Smooth muscle cell of trachea (primary cell): ENCODE measurements at places on chromosomes 16 and 17. TPM values are rescaled to one million over a fixed set of nuclear protein-coding genes. Genes with fewer than 3 reads are reported as not detected.

SSTR5 gene
- not detected in 2 replicates for total RNA-seq

CRYM gene
- total RNA-seq: 1.6 and 2.3 TPM in 2 replicates

GRIN2C gene
- total RNA-seq: under 0.01 and 1.3 TPM in 2 replicates

SPECC1 gene
- total RNA-seq: 1.3 and 2.5 TPM in 2 replicates

ZNF48 gene
- total RNA-seq: 5.4 and 8.3 TPM in 2 replicates

NARF gene
- 33.1 and 39.1 TPM in 2 replicates for total RNA-seq

PLA2G10 gene
- not detected in 2 replicates for total RNA-seq

STH gene
- not detected in 2 replicates for total RNA-seq

GDPD1 gene
- total RNA-seq: 0.17 and 0.73 TPM in 2 replicates

IRX5 gene
- total RNA-seq: not detected in 2 replicates

SAP30BP gene
- 60.5 and 69.4 TPM in 2 replicates for total RNA-seq

PRRT2 gene
- total RNA-seq: 3.6 and 6.0 TPM in 2 replicates

ODAD4 gene
- 0.33 and 1.3 TPM in 2 replicates for total RNA-seq

TP53TG3D gene
- total RNA-seq: 0.15 and 0.66 TPM in 2 replicates

CDH1 gene
- not detected in 2 replicates for total RNA-seq

NAGS gene
- 3.5 and 5.1 TPM in 2 replicates for total RNA-seq

NPIPB13 gene
- 0.15 and 2.0 TPM in 2 replicates for total RNA-seq

CHD3 gene
- 105 and 192 TPM in 2 replicates for total RNA-seq

GAST gene
- not detected in 2 replicates for total RNA-seq

CRHR1 gene
- not detected in 2 replicates for total RNA-seq

ENDOV gene
- 34.2 and 41.7 TPM in 2 replicates for total RNA-seq

MYH11 gene
- under 0.01 TPM in 2 replicates for total RNA-seq

LITAFD gene
- total RNA-seq: not detected in 2 replicates

NPIPA5 gene
- total RNA-seq: 5.4 TPM in 1 of 2 replicates, not detected in the other

PSMD12 gene
- total RNA-seq: 18.9 and 29.8 TPM in 2 replicates

SP6 gene
- under 0.01 and 0.17 TPM in 2 replicates for total RNA-seq

PRAC2 gene
- total RNA-seq: not detected in 2 replicates

KRT222 gene
- total RNA-seq: not detected in 2 replicates

PIRT gene
- not detected in 2 replicates for total RNA-seq

LPCAT2 gene
- total RNA-seq: 31.0 and 31.9 TPM in 2 replicates

PIK3R5 gene
- not detected in 2 replicates for total RNA-seq

GPR179 gene
- total RNA-seq: under 0.01 and 0.17 TPM in 2 replicates

METTL9 gene
- 186 and 207 TPM in 2 replicates for total RNA-seq

C16orf54 gene
- not detected in 2 replicates for total RNA-seq

ABCA3 gene
- total RNA-seq: 1.2 and 2.3 TPM in 2 replicates

INPP5K gene
- total RNA-seq: 30.1 and 41.4 TPM in 2 replicates

KIF1C gene
- 65.3 and 110 TPM in 2 replicates for total RNA-seq
